ENCODE measurements at places on chromosomes 11 and 22. TPM values are rescaled to one million over a fixed set of nuclear protein-coding genes. Genes with fewer than 3 reads are reported as not detected.

GRCh38 chr11:34183848-34184391, 78.5 kb downstream of the NAT10 start:
- DNase-seq, result no peak

DNA sequence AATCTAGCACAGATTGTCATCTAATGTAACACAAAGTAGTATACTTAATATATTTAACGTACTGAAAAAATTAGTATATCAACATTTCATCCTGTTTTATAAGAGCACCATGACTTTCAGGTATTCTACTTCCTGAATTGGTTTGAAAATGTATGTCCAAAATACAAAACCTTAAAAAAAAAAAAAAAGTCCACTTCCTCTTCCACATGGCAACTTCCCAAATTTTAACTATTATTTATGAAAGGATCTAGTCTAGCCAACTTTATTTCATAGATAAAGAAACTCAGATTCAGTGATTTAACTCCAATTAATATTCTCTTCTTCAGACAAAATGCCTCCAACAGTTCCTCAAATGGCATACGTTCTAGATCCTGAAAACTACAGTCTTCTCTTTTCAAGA, 44.0 kb downstream of the PIK3C2A start:
- DNase-seq, result no peak

DNA sequence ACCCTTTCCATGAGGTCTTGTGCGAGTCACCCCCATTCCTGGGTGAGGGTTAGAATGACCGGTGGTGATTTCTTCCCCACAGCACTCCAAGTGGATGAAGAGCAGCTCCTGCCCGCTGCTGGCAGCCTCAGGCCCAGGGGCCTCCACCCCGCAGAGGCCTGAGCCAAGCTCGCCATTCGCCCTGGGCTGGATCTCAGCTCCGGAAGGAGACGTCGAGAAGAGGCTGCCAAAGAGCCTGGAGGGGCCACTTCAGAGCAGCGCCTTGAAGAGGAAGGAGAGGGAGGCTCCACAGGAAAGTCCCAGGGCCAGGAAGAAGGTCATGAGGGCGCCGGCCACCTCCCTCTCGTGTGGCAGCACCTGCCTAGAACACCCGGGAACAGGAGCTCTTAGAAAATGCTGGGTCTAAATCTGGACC, 8.4 kb downstream of the SLC29A2 start:
- no peak for DNase-seq

GRCh38 chr22:46908641-46909107, 146.2 kb downstream of the TBC1D22A start:
- DNase-seq, result no peak

DNA sequence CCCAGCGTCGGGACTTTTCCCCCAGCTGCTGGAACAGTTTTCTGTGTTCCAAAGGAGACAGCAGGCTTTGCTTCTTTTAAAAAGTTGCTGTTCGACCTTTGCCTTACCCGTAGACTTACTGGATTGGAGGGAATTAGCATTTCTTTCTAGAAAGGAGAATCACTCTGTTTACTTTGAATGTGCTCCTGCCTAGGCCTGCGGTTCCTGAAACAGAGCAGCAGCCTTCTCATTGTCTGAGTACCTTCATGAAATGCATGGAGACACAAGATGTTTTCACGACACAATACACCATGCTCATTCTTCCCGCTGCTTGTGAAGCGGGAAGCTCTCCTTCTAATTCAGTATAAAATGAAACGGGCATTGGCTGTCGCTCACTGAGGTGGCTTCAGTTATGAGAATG, 196.2 kb downstream of the TBC1D22A start:
- DNase-seq, result no peak

DNA sequence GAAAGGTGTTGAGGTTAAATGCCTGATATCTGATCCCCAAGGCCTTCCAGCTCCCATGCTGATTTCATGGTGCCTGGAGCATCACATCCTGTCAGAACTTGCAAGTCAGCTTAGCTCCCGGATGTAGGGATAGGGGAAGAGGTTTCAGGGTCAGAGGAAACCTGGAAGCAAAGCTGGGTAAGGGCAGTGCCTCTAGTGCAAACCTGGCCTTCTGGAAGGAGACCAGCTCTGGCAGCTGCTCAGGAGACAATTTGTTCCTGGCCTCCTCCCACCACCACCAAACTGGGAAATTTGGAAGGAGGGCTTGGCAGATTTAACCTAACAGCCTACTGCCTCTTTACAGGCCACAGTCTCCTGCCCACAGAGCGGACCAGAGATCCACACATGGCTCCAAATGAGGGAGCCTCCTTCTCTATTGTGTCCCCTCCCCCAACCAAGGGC, 9.2 kb upstream of the TSKU start:
- DNase-seq, result no peak

Gene ZNF408
- 12.4 TPM for total RNA-seq

Gene NXPE1
- not detected for total RNA-seq

Gene PACS1
- 74.4 TPM for total RNA-seq

Gene LRRC56
- 0.53 TPM for total RNA-seq

All from glomerular endothelial cell (primary cell).